ENCODE measurements at places on chromosomes 16 and 17. TPM values are rescaled to one million over a fixed set of nuclear protein-coding genes. Genes with fewer than 3 reads are reported as not detected.

The TAC4 gene
- total RNA-seq: not detected

The OTOA gene
- total RNA-seq: under 0.01 TPM

The KCNJ18 gene
- not detected for total RNA-seq

The VTN gene
- not detected for total RNA-seq

The RMI2 gene
- 15.9 TPM for total RNA-seq

The CNGB1 gene
- total RNA-seq: not detected

The PLLP gene
- 0.27 TPM for total RNA-seq

The SPATA33 gene
- total RNA-seq: 2.7 TPM

The CDK5R1 gene
- total RNA-seq: 0.81 TPM

The TBC1D10B gene
- 40.9 TPM for total RNA-seq

The UTS2R gene
- not detected for total RNA-seq

The C1QTNF8 gene
- total RNA-seq: not detected

The CETP gene
- 2.2 TPM for total RNA-seq

The KAT2A gene
- 24.8 TPM for total RNA-seq

The TBC1D3C gene
- 0.81 TPM for total RNA-seq

Measured in hematopoietic multipotent progenitor cell (in vitro differentiated cells).